ENCODE measurements at places on chromosomes 4 and X.

DNA sequence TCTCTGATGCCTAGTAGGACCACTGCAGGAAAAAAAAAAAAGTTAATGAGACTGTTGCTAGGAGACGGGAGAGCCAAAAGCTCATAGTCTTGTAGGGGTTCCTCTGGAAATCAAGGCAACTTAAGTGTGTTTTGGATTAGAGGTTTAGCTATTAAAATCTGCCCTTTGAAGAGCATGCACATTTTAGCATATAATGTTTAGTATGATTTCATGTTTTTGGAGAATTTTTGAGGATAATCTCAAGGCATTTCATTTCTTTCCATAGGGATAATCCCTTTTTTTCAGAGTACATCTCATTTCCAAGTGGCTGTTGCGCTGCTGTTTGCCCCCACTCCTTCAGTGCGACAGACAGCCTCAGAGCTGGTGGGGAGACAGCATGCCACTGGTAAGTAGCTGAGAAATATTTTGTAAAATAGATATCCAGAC, at the start of gene LINC00632:
Gene LINC00632 (plus strand): TSS at position 339 of the 426 bp plus-strand sequence.
- no peak for DNase-seq

DNA sequence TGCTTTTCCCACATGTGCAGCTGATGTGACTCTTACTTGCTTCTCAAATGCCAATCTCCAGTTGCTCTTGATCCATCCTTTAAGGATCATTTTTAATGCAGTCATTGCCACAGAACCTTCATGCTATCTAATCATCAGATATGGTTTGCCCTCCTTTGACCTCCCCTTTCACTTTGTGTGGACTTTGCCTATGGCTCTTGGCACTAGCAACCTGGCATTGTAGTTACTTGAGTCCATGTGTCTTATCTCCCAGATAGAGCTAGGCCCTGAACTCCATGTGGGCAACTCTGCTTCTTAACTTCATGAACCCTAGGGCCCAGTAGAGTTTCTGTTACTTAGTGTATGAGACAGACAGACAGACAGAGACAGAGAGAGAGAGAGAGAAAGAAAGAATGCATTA, 41.6 kb downstream of the MTM1 start:
- DNase-seq: no peak

DNA sequence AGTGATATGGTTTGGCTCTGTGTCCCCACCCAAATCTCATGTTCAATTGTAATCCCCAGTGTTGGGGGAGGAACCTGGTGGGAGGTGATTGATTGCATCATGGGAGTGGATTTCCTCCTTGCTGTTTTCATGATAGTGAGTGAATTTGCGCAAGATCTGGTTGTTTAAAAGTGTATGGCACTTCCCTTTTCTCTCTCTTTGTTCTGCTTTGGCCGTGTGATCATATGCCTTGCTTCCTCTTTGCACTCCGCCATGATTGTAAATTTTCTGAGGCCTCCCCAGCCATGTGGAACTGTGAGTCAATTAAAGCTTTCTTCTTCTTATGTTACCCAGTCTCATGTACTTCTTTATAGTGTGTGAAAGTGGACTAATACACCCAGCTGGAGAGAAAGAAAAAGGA, 113.0 kb upstream of the AADAT start:
- DNase-seq: peak; percentile 24

DNA sequence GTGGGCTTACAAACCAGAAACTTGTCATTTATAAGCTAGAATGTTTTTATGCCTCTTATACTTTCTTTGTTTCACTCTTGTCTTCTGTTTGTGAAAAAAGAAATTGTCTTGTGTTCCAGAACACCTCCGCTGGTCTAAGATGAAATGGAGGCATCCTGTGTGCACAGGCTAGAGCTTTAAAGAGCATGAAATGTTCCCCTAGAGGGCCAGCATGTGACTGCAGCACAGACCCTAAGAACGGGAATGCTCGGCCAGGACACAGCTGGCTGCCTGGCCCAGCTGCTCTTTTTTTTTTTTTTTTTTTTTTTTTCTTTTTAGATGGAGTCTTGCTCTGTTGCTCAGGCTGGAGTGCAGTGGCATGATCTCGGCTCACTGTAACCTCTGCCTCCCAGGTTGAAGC, 33.6 kb downstream of the SETD7 start:
- no peak for DNase-seq

DNA sequence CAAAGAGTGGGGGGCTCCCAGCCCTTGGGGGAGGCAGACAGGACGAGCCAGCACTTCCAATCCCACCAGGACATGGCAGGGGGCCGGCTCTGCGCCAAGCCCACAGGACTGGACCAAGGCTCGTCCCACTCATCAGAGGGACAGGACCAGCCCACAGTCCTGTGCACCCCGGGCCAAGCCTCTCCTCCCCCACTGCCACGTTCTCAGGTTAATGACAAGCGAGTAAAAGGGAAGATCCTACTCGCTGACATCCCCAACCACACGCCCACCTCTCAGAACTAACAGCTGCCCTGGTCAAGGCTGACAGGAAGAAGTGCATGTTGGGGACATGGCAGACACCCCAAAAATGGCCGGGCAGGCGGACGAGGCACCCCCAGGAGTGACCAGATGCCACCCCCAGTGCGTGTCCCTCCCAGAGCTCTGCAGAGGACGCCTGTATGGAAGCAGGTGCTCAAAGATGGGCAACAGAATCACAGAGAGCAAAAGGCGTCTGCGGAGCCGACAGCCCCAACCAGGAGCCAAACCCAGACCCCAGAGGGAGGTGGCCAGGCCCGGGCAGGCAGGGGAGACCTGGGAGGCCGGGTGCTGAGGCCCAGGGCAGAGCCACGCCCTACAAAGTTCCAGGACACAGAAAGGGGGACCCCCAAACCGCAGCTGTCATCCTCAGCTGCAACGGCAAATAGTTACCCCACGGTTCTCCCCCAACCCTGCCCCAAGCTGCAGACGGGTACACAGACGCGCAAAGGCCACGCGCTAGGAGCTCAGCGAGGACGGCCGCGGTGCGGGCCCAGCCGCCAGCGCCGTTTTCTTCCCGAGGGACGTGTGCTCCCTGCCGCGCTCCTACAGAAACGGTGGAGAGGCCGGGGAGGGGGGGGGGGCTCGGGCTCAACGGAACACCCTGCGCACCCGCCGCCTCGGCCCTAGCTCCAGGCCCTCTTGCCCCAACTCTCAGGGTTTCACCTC, 1.7 kb downstream of the CTBP1 start:
- peak; percentile 59 for DNase-seq

DNA sequence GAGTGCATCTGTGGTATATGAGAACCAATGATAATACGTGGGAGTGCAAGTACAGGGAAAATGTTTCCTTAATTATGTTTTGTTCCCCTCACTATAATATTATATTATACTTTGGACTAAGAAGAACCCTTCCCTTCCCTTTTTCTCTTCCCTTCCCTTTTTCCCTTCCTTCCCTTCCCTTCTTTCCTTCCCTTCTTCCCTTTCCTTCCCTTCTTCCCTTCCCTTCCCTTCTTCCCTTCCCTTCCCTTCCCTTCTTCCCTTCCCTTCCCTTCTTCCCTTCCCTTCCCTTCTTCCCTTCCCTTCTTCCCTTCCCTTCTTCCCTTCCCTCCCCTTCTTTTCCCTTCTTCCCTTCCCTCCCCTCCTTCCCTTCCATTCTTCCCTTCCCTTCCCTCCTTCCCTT, 36.9 kb upstream of the VSIG4 start:
- DNase-seq: no peak

- no peak for DNase-seq
These were observed 177.2 kb downstream of the GABRG1 start for GRCh38 chr4:45946699-45947098.

DNA sequence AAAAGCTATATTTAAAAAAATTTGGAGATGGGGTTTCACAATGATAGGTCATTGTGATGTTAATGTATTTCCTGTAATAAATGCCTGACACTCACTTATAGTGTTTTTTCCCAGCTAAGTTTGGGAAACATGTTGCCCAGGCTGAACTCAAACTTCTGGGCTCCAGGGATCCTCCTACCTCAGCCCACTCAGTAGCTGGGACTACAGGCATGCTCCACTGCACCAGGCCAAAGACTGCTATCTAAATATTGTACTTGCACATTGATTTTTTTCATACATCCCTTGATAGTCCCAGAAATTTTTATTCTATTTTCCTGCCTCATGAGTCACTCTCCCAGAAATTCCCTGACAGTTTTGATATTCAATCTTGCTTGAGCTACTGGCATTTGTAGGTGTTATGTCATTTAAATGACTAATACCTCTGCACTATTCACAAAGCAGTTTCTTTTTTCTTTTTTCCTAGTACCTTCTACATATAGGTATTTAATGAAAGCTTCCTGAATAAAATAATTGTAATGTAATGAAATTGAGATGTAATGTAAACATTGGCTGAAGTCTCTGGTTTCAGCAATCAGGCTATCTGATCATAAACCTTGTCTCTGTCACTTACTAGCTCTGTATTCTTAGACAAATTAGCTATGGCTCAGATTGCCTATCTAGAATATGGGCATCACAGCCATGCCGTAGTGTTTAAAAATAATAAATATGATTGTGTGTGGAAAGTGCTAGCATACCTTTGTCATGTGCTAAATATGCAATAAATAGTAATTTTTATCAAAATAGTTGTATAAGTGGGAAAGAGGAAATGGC, 1973.0 kb upstream of the AGA start:
- no peak for DNase-seq

DNA sequence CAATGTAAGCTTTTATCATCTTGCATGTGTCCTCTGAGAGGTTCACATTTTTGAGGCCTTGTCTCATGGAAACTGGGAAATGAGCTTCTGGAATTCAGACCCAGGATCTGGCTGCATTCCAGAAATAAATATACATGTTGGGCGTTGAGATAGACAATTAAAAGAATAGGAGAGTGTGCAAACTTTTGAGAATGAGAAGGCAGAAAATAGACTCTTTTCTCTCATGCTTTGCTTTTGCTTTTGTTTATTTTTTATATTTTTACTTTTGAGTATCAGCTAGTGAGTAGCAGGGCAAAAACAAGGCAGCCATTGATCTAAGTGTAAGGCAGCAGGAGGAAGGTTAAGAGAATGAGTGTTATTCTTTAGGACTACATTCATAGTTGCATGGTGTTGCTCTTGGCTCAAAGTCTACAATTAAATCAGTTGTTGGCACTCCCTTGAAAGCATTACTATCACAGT, 12.4 kb downstream of the SHROOM3 start:
- no peak for DNase-seq

DNA sequence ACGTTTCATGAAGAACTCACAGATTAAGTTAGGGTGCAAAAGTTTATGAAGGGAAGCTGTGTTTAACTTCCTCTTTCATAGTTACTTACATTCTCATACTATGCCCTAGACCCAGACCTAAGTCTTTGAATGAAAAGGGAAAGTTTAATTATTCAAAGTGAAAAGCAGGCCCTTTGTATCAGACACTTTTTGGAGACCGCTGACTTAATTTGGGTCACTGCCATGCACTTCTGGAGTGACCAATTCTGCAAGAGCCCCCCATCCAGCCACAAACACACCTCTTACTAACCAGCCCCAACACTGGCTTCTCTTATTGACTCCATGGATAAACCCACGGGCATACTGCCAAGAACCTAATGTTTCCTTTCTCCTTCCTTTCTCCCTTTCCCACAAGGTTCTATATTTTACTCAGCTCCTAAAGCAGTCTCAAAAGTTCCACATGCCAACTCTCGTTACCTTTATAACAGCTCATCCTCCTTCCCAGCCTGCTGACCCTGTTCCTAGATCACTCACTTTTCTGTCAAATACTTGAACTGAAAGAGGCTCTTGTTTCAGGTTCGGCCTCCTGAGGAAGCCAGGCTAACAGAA, 34.5 kb downstream of the ABCE1 start:
- DNase-seq: peak; percentile 14

DNA sequence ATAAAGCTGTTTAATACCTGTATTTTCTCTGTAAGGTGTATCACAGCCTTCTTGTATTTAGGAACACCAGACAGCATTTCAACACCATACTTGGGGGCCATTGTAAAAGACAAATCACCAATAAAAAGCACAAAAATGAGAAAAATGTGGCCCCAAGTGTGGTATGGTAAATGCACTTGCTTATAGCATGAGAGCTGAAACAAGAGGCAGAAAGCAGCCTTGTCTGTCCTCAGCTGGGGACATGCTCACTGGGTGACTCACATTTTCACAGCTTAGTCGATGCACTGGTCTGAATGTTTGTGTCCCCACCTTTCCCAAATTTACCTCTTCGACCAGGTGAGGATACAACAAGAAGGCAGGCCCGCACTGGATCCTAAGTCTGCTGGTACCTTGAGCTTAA, 639.7 kb upstream of the AGA start:
- DNase-seq: no peak

GRCh38 chrX:77415161-77415560, 32.0 kb upstream of the FGF16 start:
- DNase-seq: no peak

DNA sequence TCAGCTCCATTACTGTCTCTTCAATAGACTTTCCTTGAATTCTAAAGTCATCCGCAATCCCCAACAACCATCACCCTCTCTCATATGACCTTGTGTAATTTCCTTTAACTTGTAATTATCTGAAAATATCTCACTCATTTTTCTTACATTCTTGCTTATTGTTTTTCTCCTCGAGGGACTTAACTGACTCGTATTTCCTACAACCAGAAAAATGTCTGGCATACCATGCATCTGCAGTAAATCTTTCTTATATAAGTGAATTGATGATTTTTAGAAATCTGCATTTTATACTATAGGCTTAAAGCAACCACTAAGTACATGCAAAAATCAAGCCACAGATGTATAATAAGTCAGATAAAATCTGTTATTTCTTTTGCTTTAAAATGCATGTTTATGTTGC, 276.7 kb downstream of the UNC5C start:
- DNase-seq: no peak

DNA sequence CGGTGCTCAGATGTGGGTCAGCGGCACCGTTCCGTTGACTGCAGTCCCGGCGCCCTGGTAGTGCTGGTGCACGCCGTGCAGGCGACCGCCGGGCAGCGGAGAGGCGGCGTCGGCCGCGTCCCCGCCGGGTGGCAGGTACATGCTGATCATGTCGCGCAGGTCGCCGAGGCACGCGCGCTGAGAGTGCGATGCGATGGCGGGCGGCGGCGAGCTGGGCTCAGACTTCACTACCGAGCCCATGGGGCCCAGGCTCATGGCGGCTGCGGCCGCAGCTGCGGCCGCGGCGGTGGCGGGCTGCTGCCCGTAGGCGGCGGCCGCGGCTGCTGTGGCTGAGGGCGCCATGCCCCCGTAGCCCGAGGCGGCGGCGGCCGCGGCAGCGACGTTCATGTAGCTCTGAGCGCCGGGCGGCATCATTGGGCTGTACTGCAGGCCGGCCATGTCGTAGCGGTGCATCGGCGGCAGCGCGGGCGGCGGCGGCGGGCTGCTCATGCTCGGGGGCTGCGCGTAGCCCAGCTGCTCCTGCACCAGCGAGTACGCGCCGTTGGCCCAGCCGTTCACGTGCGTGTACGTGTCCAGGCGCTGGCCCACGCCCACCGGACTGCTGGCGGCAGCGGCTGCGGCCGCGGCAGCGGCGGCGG, 1.0 kb downstream of the SOX3 start:
- DNase-seq: no peak

DNA sequence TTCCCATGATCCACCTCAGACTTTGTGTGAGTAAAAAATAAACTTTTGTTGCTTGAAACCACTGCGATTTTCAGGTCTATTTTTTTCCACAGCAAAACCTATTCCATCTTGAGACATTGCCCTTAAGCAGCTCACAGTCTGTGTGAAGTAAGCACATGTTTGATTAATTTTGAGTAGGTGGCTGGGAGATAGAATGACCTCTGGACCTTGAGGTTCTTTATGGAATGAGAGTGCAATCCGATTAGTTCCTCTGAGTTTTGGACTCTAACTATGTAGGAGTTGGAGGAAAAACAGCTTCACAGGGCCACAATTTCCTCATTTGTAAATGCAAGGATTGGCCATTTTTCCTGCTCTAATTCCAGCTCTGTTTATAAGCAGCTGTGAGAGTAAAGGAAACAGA, 234.1 kb upstream of the IGFBP7 start:
- no peak for DNase-seq

GRCh38 chr4:110702326-110702725, 79.4 kb upstream of the PITX2 start:
- no peak for DNase-seq
